Astrocyte (in vitro differentiated cells and primary cell): ENCODE measurements at places on chromosomes 3 and 15. TPM values are rescaled to one million over a fixed set of nuclear protein-coding genes. Genes with fewer than 3 reads are reported as not detected.

DNA sequence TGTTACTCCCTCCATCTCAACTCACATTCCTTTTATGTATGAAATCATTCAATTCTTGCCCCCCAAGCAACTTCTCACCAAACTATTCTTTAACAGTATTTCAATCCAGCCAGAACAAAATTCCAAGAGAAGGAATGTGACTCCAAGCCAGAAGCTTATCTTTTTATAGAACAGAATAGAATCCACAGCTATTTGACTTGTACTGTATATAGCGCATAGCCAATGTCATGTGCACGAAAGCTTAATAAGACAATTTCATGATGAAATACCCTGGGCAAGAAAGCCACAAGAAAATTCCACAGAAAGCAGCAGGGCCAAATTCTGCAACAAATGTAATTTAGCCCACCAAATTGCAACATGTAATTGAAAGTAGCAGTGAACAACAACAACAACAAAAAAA is 127.6 kb upstream of the UBE2E2 start:
- peaks cover 8% of the 10 kb centered on the region for H3K27me3 ChIP-seq
- no peak overlapping the region for H3K27ac ChIP-seq
- H3K4me3 ChIP-seq = no peak overlapping the region
- no peaks in the 10 kb centered on the region for H3K36me3 ChIP-seq

DNA sequence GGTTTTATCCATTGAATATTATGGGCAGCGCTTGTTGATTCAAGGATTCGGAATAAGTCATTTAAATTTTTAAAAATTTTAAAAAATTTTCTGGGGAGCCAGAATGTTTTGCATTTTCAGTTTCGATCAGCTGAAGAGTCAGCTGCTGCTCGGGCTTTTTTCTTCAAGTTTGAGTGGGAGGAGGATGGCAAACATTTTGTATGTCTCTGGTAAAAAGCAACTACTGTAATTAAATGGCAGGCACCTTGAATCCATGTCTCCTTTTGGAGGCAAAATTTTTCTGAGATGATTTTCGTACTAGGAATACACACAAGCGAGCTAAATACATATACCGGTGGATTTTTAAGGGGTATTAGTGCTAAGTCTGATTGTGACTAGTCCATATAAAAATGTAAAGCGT is 612 bp downstream of the C3orf38 start:
- peaks cover 13% of the 10 kb centered on the region for H3K4me1 ChIP-seq
- peaks cover 11% of the 10 kb centered on the region for H3K36me3 ChIP-seq

GRCh38 chr15:71238926-71239325 is 123.7 kb downstream of the THSD4 start:
- no peak overlapping the region for H3K4me3 ChIP-seq
- DNase-seq = no peak
- peaks cover 4% of the 10 kb centered on the region for H3K4me1 ChIP-seq
- H3K27ac ChIP-seq = no peak overlapping the region

DNA sequence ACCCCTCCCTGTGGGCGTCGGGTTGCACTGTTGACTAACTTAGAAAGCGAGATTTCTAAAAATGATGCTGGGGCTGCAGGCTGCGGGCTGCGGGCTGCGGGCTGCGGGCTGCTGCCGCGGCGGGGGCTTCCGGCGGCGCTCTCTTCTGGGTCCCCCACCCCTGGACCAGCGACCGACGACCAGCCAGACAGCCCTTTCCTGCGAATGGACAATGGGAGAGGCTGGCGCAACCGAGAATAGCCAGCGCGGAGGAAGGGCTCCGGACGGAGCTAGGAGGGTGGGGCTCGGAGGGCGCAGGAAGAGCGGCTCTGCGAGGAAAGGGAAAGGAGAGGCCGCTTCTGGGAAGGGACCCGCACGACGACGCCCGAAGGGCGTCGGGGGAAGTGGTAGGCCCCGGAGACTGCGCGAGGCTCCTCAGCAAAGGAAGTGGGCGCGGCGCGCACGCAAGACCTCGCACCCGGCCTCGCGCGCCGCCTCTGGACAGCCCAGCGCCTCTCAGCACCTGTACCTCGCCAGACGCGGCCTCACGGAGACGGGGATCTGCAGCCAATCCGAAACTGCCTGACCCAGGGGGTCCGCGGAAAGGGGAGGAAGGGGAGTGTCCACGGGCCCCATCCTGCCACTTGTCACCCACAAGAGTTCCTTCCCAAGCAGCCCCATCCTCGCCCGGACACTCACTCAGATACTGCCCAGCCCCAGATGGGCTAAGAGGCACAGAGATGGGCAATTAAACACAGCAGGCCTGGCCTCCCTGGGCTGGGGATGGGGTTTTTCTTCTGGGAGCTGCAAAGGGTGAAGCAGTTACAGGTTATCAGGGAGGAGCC is 70.7 kb downstream of the SLC12A8 start:
- no peak for DNase-seq
- no peak overlapping the region for H3K27ac ChIP-seq
- H3K36me3 ChIP-seq = no peaks in the 10 kb centered on the region
- no peaks in the 10 kb centered on the region for H3K27me3 ChIP-seq
- H3K4me1 ChIP-seq = peaks cover 62% of the 10 kb centered on the region
- H3K4me3 ChIP-seq = peak overlapping the region; percentile 11

DNA sequence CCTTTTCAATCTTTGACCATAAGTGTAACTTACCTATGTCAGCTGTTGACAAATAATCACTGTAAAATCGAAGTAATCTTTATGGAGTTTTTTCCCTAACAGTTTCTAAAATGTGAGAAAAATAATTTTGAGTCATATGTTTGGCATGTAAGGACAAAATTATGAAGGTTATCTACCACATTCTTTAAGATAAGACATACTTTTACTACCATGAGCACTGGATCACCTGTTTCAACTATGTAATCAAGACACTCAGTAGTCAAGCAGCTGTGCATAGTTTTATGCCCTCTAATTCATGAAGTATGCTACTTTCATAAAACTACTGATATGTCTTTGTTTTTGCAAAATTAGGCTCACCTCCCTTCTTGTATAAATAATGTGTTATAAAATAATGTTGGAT is 12.1 kb downstream of the FGF7 start:
- no peaks in the 10 kb centered on the region for H3K36me3 ChIP-seq
- peaks cover 13% of the 10 kb centered on the region for H3K4me1 ChIP-seq
- no peaks in the 10 kb centered on the region for H3K27me3 ChIP-seq
- DNase-seq = peak; percentile 88
- H3K4me3 ChIP-seq = no peak overlapping the region
- H3K27ac ChIP-seq = no peak overlapping the region

DNA sequence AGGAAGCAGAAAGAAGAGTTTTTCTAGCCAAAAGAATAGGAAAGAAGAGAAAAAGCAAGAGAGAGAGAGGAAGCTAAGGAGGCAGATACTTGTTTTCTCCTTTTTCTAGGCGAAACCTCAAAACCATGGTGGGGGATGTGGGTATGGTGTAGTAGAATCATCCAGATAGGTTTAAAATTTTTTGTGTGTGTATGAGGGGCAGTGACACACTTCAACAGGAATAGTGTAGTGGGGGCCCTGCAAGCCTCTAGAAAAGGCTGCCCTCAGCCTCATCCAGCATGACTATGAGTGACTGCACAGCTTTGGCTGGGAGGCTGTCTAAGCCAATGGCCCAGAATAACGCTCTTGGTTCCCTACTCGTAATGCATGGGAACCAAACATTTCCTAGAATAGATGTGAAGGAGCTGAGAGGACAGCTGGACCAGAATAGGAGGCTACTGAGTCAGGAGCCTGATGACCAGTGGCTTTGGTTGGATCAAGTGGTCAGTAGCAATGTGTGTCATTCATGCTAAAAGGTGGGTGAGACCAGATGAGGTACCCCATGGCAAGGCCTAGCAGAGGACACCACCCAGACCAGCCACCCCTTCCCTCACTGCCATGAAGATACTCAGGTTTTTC is 24.4 kb downstream of the MOBP start:
- DNase-seq = no peak
- no peak overlapping the region for H3K27ac ChIP-seq
- H3K4me3 ChIP-seq = no peak overlapping the region
- no peaks in the 10 kb centered on the region for H3K27me3 ChIP-seq
- no peaks in the 10 kb centered on the region for H3K36me3 ChIP-seq

GRCh38 chr15:85600001-85600400 is 194.7 kb downstream of the KLHL25 start:
- no peak overlapping the region for H3K4me3 ChIP-seq
- DNase-seq = no peak
- no peak overlapping the region for H3K27ac ChIP-seq
- H3K27me3 ChIP-seq = no peaks in the 10 kb centered on the region

- no peaks in the 10 kb centered on the region for H3K36me3 ChIP-seq
- no peak overlapping the region for H3K4me3 ChIP-seq
- DNase-seq = no peak
- H3K4me1 ChIP-seq = peaks cover 4% of the 10 kb centered on the region
Measured at GRCh38 chr3:131712662-131713061, 209.9 kb upstream of the MRPL3 start.

DNA sequence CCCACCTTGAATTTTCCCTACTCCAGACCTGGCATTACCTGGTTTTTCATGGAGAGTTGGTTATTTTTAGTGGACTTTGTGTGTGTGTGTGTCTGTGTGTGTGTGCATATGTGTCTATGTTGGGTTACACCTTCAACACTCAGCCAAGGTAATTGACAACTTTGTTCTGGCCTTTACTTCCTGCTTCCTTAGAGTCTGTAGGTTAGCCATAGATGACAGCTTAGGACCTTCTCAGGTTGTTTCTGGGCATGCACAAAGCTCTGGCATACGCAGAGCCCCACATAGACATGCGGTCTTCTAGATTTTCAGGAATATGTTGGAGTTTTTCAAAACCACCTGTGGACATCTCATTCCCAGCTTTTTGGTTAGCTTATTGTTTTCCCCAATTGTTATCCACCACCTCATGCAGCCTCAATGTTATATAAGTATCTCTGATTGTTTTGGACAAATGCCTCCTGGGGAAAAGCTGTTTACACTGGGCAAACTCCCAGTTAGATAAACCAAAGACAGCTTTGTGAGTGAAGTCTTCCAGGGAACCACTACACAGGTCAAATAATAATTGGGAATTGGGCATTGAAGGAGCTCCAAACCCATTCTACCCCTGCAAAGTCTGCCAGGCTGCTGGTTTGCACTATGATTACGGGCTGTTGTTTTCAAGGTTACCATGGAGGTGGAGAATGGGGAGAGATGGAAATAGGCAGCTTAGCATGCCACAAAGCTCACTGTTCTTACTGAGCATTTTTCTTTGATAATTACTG is 201.2 kb downstream of the ADAMTSL3 start:
- no peak overlapping the region for H3K4me3 ChIP-seq
- no peak overlapping the region for H3K27ac ChIP-seq
- H3K36me3 ChIP-seq = no peaks in the 10 kb centered on the region

GRCh38 chr3:187902041-187902471 is 156.8 kb upstream of the BCL6 start:
- no peak overlapping the region for H3K27ac ChIP-seq
- no peak for DNase-seq
- H3K4me1 ChIP-seq = no peaks in the 10 kb centered on the region
- no peak overlapping the region for H3K4me3 ChIP-seq
- no peaks in the 10 kb centered on the region for H3K36me3 ChIP-seq
- peaks cover 3% of the 10 kb centered on the region for H3K27me3 ChIP-seq

DNA sequence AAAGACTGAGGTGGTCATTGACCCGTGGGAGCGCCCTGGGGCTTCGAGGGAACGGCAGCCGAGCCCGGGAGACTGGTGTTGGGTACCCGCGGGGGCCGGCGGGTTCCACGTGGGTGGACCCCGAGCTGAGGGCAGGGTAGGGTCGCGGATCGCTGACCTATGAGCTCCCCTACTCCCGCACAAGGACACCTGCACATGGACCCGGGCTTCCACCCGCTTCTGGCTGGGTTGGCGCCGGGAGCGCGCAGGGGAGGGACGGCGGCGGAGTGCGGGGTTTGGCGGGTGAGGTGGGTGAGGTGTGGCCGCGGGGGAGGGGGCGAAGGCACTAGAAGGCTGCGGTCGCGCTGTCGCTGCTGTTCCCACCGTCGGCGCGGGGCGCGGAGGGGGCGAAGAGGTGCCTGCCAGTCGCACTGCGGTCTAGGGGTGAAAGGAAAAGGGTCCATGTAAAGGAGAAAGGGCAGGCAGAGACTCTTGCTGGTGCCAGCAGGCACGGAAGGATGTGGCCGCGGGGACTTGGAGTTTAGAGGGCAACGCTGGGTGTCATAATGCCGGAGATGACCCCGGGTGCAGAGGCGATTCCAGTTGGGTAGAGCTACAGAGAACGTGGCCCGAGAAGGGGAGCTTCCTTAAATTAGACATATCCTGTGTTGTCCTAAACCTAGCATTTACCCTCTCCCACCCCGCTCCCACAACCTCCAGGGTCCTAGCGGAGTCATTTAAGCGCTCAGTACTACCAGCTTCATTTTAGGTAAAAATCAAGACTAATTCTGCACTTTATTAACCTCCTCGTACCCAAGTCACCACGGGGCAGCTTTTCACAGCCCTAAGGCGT is 245.9 kb upstream of the TOPAZ1 start:
- H3K36me3 ChIP-seq = no peaks in the 10 kb centered on the region
- H3K27me3 ChIP-seq = peaks cover 57% of the 10 kb centered on the region
- H3K27ac ChIP-seq = no peak overlapping the region
- no peak for DNase-seq
- H3K4me3 ChIP-seq = peak overlapping the region; percentile 54

DNA sequence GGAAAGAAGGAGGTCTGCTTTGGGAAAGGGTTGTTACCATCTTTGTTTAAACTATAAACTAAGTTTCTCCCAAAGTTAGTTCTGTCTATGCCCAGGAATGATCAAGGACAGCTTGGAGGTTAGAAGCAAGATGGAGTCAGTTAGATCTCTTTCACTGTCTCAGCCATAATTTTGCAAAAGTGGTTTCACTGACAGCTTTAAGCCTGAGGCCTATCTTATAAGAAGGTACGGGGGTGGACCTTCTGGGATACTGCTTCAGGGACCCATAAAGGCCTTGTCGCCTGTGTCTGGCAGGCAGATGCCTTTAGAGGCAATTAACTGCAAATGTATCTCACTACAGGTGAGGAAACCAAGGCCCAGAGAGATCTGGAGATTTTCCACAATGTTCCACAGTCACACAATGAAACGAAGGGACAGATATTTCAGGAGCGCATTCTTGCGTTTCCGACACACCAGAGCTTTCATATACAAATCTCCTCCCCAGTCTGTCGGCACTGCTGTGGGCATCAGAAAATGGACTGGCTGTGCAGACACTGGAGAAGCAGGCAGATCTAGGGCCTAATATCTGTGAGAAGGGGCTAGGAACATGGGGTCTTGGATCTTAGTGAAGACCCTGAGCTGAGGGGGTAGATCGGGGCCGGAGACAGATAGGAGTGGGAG is 169.5 kb upstream of the SMAD3 start:
- H3K27ac ChIP-seq = no peak overlapping the region
- H3K36me3 ChIP-seq = no peaks in the 10 kb centered on the region
- H3K27me3 ChIP-seq = no peaks in the 10 kb centered on the region
- H3K4me3 ChIP-seq = no peak overlapping the region
- DNase-seq = no peak
- peaks cover 11% of the 10 kb centered on the region for H3K4me1 ChIP-seq

BAHD1 gene
- total RNA-seq = 30.4 and 32.2 TPM in 2 replicates

LRRC3B gene
- total RNA-seq = 1.6 and 5.7 TPM in 2 replicates

GOLGA8R gene
- 1.6 and 2.8 TPM in 2 replicates for total RNA-seq

ACSBG1 gene
- not detected in 2 replicates for total RNA-seq

CD200 gene
- 11.1 and 13.2 TPM in 2 replicates for total RNA-seq

GABRR3 gene
- not detected in 2 replicates for total RNA-seq
